D341Med (cell line): ENCODE measurements at places on chromosomes 6 and 20.
A peak's percentile ranks its signal among the peaks of the same experiment; 100 is the strongest.

DNA sequence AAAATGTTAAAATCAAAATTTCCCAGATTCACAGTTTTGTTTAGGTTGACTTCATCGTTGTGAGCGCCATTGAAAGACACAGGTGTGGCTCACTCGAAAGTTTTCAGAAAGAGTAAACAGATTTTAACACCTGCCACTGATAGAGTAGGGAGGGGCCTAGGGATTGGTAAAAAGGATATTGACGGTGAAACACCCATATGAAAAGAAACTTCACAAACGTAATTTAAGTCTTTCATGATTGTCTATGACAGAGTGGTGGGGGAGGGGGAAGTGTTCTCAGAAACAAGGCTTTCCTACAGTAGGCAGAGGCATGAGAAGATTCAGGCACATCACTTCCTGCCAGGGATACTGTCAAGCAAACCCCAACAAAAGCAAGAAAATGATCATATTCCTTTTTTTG lies 101.4 kb downstream of the PERP start:
- no peak for DNase-seq

DNA sequence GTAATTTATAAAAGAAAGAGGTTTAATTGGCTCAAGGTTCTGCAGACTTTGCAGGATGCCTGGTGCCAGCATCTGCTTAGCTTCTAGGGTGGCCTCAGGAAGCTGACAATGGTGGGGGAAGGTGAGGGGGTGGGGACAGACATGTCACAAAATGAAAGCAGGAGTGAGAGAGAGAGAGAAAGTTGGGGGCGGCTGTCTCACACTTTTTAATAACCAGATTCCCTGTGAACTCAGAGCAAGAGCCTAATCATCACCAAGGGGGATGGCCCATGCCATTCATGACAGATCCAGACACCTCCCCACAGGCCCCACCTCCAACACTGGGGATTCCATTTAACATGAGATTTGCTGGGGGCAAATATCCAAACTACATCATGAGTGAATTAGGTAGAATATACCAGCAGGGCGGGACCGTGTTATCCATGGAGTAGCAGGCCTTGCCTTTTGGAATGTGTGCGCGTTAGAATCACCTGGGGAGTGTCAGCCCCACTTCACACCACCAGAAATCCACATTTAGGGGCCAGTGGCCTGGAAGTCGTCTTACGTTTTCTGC lies 258.8 kb downstream of the CDH4 start:
- DNase-seq: no peak

GRCh38 chr6:78462728-78463127 lies 404.6 kb upstream of the IRAK1BP1 start:
- DNase-seq: no peak

- DNase-seq: peak; percentile 71
Observed at GRCh38 chr6:149864578-149865535, 698 bp upstream of the LRP11 start.

GRCh38 chr6:50381099-50381415 lies 331.3 kb upstream of the DEFB112 start:
- no peak for DNase-seq

DNA sequence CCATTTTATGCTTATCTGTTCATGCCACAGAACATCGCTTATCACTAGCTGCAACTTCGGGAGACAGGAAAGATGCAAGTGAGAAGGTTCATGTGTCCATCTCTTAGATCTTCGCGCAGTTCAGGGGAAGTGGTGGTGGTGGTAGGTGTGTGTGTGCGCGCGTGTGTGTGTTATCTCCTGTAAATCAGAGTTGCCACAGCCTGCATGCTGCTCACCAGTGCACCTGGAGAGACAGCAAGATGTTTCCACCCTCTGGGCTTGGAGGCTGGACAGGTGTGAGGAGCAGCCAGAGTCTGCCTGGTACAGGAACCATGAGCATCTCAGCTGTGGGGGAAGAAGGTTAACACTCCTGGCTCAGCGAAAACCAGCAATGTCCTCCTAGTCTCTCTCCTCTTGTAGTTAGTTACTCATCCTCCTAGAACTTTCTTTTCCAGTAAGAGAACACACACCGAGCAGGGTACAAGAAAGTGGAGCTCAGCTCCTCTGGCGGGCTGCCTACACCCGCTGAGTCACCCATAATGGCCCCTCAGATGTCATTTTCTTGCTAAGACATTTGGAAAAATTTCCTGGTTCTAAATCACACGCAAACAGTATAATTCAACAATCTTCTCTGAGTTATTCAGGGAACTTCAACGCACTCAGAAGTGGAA lies 5.1 kb upstream of the TUBB1 start:
- no peak for DNase-seq

- no peak for DNase-seq
Observed at GRCh38 chr6:31538805-31539400, 2.9 kb downstream of the DDX39B start.

- DNase-seq: no peak
Observed at GRCh38 chr20:19253316-19253715, 40.9 kb downstream of the SLC24A3 start.

- peak; percentile 53 for DNase-seq
Observed at GRCh38 chr20:40251284-40251932, 437.6 kb downstream of the MAFB start.

- DNase-seq: no peak
Observed at GRCh38 chr20:58188527-58188926, 39.9 kb downstream of the ANKRD60 start.

DNA sequence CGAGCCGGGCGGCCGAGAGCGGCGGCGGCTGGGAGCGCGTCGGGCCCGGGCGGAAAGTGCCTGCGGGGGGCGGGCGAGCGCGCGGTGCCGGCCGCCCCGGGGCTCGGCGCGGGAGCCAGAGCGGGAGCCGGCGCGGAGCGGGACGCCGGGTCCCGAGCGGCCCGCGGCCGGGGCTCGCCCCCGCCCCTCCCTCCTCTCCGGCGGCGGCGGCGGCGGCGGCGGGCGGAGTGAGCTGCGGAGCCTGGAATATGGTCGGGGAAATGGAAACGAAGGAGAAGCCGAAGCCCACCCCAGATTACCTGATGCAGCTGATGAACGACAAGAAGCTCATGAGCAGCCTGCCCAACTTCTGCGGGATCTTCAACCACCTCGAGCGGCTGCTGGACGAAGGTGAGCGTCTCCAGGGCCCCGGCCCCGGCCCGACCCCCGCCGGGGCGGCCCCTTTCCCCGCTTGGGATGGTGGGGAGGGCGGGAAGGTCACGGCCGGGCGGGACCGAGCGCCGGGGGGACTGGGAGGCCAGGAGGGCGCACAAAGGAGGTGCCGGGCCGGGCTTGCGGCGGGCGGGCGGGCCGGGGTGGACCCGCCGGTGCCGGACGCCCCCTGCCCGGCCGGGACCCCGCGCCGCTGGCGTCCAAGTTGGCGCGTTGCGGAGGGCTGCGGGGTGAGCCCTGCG lies 565 bp downstream of the QKI start:
- DNase-seq: peak; percentile 76

DNA sequence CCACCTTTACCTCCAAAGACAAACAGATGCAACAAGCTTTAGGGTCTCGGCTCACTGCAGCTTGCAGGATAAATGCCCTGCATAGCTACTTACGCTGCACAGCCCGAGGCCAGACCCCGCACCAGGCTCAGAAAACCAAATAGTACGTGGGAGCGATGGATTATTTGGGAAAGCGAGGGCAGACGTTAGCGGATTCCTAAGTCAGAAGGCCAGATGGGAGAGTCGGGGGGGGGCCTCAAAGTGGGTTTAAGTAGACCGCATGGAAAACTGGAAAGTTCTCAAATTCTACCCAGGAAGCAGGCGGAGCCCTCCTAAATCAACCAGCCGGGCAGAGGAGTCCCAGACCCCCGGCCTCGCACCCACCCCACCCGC lies 382 bp downstream of the SFT2D1 start:
- DNase-seq: no peak

DNA sequence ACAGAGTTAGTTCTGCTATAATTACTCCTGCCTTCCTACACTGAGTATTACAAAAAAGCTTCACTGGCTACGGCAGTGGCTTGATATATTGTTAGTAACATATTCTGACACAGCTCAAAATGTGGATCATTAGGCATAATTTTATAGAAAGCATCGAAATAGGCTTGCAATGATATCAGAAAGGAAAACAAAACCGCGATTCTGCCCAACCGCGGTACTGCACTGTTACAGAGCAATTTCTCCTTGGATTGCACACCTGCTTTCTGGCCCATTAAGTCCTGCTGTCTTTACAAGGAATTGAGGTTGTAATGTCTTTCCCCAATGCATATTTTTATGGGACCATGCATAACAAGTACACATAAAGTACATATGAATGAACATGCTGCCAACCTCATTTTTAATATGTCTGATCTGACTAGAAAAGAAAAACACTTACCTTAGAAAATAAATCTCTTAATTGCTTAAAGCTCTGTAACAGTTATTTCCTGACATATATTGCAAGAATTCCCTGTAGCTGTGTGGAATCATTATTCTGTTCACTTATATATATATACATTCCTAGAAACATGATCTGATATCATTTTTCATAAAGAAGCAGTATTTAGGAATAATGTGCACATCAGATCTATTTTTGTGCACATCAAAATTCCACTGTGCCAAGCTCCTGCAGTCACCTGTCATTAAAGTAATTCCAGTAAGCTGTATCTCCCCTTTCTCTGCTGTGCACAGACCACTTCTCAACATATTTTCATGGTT lies 763.9 kb downstream of the HACE1 start:
- DNase-seq: peak; percentile 10

DNA sequence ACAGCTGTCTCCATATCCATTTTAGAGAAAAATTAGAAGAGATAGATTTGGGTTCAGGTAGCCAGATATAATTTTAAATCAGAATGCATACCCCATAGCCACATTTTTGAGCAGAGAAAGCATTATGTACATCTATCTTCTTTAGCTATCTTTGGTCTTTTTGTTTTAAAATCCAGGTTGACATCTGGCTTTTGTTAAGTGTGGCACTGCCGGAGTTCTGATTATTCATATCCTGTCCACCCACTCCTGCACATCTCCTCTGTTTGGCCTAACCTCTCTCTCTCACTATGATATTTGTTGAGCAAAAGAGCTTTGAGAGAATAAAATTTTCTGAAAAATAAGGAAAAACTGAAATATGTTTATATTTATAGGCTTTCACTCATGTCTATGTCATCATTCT lies 189.7 kb downstream of the PACRG start:
- DNase-seq: no peak

DNA sequence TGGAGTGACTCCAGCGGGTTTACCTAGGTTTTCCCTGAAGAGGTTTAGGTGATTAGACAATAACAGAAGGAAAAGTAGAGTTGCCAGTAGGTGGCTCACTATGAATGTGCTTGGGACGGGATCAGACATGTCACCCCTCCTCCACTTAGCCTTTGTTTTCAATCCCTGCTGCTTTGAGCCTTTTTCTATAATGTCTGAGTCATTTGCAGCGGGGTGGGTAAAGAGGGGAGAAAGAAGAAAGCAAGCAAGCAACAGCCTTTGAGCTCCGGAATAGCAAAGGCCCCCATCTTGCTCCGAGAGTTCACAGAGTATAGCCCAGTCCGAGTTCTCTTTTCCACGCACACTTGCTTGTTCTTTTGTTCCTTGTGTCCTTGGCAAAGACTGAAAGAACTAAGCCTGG lies 129.1 kb downstream of the PACRG start:
- peak; percentile 69 for DNase-seq

DNA sequence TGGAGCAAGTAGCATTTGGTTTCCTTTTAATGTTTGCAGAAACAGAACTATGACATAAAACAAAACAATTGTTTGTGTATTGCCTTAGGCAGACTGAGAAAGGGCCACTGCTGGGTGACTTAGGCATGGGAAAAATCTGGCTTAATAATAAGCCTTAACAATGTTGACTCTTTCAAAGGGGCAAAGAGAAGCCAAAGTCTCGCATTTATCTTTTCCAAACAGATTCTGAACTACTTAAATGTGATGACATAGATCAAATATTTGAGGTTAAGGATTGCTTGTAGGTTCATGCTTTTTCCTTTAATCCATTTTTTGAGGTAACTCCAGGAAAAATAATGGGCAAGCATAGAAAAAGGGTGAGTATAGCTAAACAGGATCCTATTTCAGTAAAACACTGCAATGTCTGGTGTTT lies 39.6 kb downstream of the ADAT2 start:
- no peak for DNase-seq

- DNase-seq: no peak
Observed at GRCh38 chr6:8785223-8785622, 349.9 kb upstream of the SLC35B3 start.
